Thyroid gland (tissue), 4 donors: ENCODE measurements at places on chromosomes 16 and 17. TPM values are rescaled to one million over a fixed set of nuclear protein-coding genes. Genes with fewer than 3 reads are reported as not detected.

GRCh38 chr16:74862743-74863244 lies 88.2 kb upstream of the FA2H start:
- no peak for DNase-seq

DNA sequence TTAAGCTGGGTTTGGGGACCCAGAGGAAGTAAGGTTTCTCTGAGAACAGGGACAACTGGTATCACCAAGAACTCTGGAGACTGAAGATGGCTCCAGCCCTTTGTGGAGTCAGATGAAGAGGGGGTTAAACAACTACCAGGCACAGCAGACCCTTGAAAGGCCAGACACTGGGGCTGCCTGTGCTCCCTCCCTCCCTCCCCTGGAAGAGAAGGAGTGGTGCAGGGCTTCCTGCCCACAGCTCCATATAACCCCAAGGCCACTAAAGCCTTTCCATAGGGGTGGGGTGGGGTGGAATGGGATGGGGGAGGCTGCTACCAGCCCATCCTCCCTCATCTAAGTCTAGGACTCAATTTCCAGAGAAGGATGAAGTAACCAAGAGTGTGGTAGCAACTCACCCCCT lies 66.7 kb downstream of the CCDC182 start:
- no peak for DNase-seq

DNA sequence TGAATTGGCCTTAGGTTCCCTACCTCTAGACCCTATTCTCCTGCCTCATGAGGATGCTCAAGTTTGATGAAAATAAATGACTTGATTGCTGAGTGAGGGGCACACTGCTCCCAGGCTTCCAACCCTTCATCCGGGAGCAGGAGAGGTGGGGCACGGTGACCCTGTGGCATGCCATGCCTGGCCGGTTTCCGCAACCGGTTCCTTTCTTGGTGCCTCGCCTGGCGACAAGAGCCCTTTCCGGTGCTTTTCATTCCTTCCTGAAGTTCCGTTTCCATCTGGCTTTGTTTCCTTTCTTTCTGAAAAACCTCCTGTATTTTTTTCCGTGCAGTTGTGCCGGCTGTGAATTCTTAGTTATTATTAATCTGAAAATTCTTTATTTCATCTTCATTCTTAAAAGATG lies 27.7 kb downstream of the CRAMP1 start:
- no peak for DNase-seq

- DNase-seq = no peak
These were observed at the start of gene P2RX5 for GRCh38 chr17:3695723-3696411. Gene P2RX5 (minus strand): TSS chr17:3696155. CDS start chr17:3696005, 150 bp downstream.

- no peak for DNase-seq
These were observed 57.5 kb upstream of the DOC2B start for GRCh38 chr17:238964-239259.

DNA sequence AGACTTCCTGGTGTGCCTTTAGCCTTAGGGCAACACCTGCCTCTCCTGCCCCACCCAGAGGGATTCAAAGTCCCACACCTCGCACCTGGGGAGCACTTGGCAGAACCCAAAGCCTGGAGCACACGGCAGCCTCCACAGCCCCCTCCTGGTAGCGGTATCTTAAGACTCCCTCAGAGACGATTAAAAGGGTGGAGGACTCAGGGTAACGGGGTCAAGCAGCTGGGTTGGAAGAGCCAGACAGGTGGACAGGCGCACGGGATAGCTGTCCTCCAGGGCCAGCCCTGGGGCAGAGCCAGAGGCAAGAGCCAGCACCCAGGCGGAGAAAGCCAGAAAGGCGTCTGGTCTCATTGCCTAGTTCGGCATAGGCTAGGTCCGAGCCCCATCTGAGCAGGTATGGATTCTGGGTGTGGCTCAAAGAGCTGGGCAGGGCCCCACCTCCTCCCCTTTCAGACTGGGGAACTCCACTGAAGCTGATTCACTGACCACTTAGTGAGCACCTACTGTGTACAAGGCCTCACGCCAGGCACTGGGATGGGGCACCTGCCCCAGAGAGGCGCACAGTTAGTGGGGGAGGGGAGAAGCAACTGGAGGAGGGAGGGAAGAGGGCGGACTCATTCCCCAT lies 55.0 kb upstream of the MEAK7 start:
- DNase-seq = no peak

DNA sequence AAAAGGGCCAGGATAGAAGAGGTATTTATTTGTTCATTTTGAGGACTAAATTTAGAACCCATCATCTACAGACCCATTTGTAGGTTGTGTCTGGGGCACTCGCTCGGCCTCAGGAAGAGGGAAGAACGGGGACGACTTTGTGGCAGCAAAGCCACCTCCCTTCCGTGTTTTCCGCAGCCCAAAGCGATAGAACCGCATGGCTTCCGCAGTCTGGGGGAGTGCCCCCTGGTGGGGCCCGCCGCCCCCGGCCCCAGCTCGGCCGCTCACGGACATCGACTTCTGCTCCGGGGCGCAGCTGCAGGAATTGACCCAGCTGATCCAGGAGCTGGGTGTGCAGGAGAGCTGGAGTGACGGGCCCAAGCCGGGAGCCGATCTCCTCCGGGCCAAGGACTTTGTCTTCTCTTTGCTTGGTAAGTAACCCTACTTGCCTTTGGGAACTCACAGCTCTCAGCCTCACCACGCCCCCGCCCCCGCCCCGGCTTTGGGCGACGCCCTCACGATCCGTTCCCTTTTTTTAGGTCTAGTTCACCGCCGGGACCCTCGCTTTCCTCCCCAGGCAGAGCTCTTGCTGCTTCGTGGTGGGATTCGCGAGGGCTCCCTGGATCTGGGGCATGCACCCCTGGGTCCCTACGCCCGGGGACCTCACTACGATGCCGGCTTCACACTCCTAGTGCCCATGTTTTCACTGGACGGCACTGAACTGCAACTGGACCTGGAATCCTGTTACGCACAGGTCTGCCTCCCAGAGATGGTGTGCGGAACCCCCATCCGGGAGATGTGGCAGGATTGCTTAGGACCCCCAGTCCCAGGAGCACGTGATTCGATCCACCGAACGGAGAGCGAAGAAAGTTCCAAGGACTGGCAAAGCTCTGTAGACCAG lies 681 bp downstream of the TMEM102 start:
- peak; percentile 56 for DNase-seq

- DNase-seq = no peak
These were observed 217.8 kb downstream of the GRIN2A start for GRCh38 chr16:9964426-9964825.

GRCh38 chr16:85431431-85432124 lies 181.5 kb upstream of the GSE1 start:
- DNase-seq = no peak

DNA sequence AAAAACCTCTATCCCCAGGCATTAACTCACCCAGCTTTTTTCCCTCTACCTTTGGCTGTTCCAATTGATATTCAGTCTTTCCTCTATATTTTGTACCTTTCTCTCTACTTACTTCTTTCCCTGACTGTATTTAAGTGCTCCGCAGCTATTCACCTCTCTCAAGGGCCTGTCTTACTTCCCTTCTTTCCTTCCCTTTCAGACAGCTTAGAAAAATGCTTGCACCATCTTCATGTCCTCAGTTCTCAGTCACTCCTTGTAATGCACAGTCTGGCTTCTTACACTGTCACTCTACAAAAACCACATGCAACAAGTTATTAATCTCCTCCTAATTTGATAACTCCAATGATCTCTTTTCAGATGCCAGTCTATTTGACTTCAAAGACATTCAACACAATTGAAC lies 163.4 kb downstream of the PHKB start:
- no peak for DNase-seq

DNA sequence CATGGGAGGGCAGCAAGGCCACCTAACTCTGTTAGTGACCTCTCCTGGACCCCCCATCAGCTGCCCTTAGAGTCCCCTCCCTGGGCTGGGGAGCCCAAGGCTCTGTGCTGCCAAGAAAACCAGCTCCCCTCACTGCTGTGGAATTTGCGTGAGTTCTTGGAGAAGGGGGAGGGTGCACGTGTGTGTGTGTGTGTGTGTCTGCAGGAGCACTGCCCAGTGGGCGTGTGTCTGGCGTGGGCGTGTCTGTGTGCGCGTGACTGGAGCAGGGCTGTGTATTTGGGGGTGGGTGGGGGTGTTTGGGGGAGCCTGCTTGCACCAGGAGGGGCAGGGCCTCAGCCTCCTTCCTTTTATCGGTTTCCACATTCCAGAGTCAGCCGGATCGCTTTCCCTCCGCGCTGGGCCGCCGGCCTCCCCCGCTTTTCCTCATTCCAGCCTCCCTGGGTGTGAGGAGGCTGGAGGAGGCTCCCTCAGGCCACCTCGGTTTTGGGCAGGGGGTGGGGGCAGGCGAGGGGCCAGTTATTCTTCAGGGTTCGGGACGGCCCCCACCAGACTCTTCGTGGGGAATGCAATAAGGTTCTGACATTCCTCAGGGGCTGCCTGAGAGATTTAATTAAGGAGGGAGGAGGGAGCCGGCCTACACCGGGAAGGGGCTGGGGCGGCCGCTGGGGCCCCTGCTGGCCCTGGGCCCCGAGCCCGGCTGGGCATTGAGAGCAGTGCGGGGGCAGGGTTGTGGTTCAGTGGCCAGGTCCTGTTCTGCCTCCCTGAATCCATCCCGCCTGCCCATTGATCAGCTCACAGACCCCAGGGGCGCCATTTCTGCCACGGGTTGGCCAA lies 2.5 kb downstream of the VASN start:
- peak; percentile 91 for DNase-seq

- DNase-seq = no peak
These were observed 724.8 kb downstream of the CDH11 start for GRCh38 chr16:64397042-64397441.

DNA sequence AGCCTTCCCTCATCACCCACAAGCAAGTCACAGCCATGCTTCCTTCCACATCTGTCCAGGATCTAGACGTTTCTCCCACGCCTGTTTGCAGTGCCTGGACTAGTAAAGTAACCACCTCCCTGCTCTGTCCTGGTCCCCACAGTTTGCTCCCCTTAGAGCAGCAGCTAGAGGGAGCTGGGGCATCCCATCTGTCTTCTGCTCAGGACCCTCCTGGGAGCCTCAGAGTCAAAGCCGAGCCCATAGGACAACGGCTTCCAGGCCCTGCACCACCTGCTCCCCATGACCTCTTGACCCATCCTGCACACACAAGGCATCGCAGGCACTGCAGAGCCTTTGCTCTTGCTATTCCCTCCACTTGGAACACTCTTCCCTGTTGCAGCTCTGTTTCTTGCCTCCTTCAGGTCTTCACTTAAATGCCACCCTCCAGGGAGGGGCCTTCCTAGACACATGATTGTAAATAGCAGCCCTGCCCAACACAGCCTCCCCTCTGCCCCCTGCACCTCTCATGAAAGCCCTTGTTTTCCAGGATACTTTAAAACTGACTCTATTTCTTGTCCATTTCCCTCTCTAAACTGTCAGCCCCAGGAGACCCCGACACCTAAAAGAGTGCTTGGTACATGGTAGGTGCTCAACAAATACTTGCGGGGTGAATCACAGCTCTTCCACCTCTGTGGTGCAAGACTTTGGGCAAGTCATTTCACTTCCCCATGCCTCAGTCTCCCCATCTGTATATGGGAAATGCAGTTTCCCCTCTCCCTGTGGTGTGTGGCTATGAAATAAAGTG lies 3.1 kb downstream of the NATD1 start:
- no peak for DNase-seq

DNA sequence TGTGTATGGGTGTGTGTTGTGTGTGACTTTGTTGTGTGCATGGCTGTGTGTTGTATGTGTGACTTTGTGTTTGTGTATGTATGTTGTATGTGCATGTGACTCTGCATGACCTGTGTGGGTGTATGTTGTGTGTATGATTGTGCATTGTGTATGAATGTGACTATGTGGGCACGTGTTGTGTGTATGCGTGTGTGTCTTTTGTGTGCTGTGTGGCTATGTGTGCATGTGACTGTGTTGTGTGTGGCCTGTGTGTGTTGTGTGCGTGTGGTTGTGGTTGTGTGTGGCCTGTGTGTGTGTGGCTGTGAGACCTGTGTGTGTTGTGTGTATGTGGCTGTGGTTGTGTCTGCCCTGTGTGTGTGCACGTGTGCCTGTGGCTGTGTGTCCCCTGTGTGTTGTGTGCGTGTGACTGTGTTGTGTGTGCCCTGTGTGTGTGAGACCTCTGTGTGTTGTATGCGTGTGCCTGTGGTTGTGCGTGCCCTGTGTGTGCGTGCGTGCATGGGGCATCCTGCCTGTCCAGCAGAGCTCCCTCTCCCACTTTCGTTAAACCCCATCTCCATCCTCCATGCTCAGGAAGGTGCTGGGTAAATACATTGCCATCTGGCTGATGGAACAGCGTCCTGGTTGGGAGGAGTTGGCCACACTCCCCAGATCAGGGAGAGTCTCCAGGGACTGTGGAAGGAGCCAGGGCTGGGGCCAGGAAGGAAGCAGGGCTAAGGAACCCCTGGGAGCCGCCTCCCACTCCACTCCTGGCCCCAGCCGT lies 90.1 kb upstream of the GSE1 start:
- no peak for DNase-seq

DNA sequence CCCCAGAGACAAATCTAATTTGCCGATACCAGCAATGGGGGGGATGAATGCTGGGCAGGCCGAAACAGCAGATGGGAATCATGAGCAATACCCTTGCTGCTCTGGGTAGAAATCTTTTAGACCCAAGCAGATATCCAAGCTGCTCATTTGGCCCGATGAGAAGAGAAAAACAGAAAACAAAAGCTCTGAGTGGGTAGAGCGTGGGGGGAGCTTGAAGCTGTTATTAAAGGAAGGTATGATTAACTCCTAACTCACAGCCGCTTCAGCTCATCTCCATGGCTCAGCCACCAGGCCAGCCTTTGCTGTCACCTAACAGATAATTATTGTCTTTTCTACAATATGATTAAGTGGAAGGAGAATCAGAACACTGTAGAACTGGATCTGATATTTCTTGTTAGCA lies 58.3 kb downstream of the VPS35L start:
- DNase-seq = no peak

DNA sequence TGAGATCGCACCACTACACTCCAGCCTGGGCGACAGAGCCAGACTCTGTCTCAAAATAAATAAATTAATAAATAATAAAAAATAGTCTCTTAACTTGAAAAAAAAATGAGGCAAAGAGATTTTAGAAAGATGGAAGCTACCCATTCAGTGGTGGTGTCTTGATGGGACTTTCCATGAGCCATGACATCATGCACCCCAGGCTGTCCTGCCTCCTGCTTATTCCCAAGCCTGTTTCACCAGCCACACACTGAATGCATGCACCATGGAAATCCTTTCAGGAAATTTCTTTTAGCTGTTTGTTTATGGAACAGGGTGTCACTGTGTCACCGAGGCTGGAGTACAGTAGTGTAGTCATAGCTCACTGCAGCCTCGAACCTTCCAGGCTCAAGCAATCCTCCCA lies 8.9 kb upstream of the DLX3 start:
- no peak for DNase-seq

PPP1R27 gene
- not detected for total RNA-seq

RNF222 gene
- not detected for total RNA-seq

CPNE2 gene
- 28.7 TPM for total RNA-seq

GAST gene
- not detected for total RNA-seq

ABCA8 gene
- total RNA-seq = 54.7 TPM

ADAP2 gene
- total RNA-seq = 6.3 TPM

PRSS27 gene
- 1.5 TPM for total RNA-seq
